ENCODE measurements at places on chromosomes 1 and 21. TPM values are rescaled to one million over a fixed set of nuclear protein-coding genes. Genes with fewer than 3 reads are reported as not detected.

The PRDX1 gene
- 255 TPM for total RNA-seq

The RNPC3 gene
- 26.8 TPM for total RNA-seq

The GJB3 gene
- total RNA-seq = not detected

The ZNF593OS gene
- total RNA-seq = not detected

The NBPF6 gene
- total RNA-seq = not detected

The IL23R gene
- total RNA-seq = not detected

The ATXN7L2 gene
- total RNA-seq = 2.7 TPM

The ERVH48-1 gene
- total RNA-seq = not detected
